ENCODE measurements at places on chromosomes 5 and 9.
A peak's percentile ranks its signal among the peaks of the same experiment; 100 is the strongest.

DNA sequence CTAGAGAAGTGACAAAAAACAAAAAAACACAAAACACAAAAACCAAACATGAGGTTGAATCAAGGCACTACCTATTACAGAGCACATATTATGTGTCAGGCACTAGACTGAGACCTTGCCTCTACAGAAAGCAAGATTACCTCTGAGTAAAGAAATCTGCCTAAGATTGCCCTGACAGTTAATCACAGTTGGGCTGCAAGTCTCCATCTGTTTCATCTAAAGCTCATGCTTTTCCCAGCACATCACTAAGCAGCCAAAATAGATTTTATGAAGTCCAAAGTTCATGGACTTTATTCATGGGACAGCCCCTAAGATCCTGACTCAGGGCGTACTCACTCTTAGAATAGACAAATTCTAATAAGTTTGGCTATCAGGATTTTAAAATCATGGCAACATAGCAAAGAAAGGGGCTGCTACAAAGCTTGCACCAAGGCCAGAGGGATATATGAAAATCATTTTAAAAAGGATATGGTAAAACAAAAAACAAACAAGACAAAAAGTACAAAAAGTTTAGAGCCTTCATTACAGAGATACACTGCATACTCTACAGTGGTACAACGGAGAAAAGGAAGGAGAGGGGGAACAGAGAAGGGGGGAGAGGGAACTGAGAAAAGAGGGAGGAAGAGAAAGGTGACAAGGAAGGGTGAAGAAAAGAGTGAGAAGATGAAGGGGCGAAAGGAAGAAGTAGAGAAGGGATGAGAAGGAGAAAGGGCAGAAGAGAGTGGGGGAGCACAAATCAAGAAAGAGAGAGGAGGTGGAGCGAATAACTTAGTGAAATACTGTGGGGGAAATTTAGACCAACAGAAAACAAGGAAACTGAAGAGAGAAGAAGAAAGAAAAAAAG lies 58.2 kb downstream of the RICTOR start:
- no peak for DNase-seq

GRCh38 chr5:530001-530955 lies 6.0 kb upstream of the SLC9A3 start:
- no peak for DNase-seq

GRCh38 chr9:14209399-14210345 lies 104.3 kb downstream of the NFIB start:
- no peak for DNase-seq

GRCh38 chr9:110066929-110067716 lies 140.8 kb downstream of the C9orf152 start:
- DNase-seq, result no peak

DNA sequence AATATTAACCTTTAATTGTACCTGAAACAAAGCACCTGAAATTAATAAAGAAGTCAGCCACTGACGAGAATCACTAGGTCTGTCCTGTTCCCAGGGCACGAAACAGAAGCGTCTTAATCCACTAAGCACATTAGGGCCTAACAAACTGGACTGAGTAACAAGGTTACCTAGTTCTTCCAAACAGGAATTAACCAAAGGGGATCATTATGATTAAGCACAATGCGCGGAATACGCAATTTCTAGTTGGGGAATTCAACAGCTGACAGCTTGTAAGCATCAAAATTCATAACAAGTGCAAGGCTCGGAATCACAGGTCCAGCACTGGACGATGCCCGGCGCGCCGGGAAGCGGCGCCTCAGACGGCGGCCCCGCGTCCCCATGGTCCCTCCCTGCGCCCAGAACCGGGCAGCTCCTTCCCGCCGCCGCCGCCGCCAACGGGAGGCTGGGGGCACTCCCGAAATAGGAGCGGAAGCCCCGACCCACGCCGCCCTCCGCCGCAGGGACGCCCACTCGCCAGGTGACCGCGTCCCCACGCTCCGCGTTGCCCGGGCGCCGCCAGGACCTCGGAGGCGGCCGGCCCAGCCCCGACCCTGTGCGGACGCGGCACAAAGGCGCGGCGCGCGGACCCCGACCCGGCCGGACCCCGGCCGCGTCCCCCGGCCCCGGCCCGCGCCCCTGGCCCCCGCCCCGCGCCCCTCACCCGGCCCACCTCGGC lies 898 bp downstream of the CAMSAP1 start:
- DNase-seq, result no peak

DNA sequence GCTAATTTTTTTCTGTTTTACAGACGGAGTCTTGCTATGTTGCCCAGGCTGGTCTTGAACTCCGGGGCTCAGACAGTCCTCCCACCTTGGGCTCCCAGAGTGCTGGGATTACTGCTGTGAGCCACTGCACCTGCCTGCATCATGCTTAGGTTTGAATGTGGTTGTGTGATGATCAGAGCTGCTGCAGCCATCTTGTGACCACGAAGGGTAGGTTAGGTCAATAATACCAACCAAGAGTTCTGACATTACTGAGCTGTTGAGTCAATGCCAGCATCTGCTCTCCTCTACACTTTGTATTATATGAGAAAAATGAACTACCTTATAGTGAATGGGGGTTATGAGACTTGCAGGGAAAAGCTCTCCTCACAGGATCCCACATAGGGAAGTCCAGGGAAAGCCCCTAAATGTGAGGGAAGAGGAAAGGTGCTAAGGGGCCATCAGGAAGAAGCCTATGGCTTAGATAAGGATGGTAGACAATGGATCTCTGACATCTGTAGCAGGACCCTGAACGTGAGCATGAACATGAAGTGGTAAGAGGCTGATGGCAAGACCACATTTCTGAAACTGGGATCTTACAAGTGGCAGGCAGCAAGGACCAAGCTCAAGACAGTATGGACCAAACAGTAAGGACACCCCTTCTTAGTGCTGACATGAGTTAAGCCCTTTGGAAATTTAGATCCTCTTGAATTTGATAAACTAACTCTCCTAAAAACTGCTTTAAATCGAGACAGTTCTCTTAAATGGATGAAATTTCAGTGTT lies 75.7 kb upstream of the ZNF169 start:
- no peak for DNase-seq

GRCh38 chr5:31664566-31664965 lies 25.6 kb downstream of the PDZD2 start:
- no peak for DNase-seq

GRCh38 chr9:129868872-129869486 lies 33.7 kb downstream of the USP20 start:
- peak; percentile 78 for DNase-seq

- DNase-seq, result no peak
Observed at GRCh38 chr5:35971878-35972210, 19.3 kb downstream of the UGT3A1 start.

DNA sequence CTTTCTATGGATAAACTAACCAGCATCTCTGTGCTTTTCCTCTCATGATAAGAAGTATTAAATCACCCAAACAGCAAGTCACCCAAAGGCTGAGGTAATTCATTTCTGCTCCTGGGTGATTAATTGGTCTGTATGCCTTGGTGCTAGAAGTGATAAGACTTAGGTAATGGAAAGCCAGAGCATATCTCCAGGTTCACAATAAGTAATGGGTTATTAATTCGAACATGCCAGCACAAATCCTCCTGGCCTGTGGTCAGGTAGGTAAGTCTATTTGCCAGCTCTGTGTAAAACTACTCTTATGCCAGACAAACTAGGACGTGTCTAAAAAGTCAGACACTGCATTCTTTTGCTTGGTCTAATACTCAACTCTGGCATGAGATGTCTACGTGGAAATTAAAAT lies 11.2 kb upstream of the ENC1 start:
- DNase-seq, result no peak

- DNase-seq, result no peak
Observed at GRCh38 chr5:27144456-27144855, 106.1 kb upstream of the CDH9 start.

GRCh38 chr5:97070234-97070633 lies 72.2 kb downstream of the LIX1 start:
- no peak for DNase-seq

GRCh38 chr9:134892820-134893420 lies 12.3 kb downstream of the FCN2 start:
- no peak for DNase-seq

DNA sequence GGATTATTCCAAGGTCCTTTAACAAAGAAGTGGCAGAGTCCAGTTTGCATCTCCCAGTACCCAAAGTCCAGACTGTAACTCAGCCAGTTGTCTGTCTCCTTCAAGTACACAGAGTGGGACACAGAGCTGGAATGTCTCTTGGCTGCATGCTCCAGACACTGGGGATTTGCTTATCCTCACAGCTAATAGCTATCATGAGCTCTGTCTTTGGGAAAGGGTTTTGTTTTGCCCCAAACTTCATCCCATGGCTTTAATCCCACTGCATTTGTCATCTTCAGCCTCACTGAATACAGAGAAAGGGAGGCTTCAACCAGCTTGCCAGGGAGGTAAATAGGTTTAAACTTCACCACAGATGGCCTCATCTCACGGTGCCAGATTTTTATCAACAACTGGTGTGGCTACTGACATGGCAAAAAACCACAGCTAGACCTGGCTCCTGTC lies 412.2 kb upstream of the SLC24A2 start:
- DNase-seq, result no peak

GRCh38 chr9:1300941-1301340 lies 250.8 kb downstream of the DMRT2 start:
- DNase-seq, result no peak

DNA sequence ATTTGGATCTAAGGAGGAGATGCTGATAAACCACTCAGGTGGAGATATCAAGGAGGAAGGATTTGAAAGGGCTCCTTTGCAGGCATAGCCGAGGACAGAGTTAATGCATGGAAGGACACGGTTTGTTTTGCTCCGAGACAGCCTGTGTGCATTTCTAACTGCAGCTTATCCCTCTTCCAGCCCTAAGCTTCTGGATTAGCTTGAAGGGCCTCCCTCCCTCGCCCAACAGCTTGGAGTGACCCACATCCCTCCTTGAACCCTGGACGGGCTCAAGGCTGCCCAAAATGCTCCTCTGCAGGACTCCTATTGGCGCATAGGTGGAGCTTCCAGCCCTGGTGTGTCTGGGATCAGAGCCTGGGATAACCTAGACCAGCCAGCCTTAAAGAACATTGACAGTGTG lies 66.7 kb downstream of the PPARGC1B start:
- DNase-seq, result no peak

DNA sequence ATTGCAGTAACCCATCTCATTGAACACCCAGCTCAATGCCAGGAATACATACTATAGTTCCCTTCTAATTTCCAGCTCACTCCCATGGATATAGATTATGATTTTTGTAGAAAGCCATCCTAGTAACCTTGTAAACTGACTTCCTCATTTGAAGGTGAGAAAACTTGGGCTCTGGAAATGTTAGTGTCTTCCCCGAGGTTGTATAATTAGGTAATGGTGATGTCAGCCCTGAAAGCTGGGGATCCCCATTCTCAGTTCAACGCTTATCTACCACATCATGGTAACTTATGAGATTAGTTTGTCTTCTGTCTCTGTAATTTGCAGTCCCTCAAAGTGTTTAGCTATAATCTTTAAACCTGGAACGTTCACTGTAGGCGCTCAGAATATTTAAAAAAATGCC lies 34.6 kb upstream of the PTCH1 start:
- no peak for DNase-seq

- DNase-seq, result no peak
Observed at GRCh38 chr9:94913550-94913949, 187.1 kb downstream of the AOPEP start.

GRCh38 chr5:28809811-28810750 lies 1771.7 kb upstream of the CDH9 start:
- DNase-seq, result no peak

GRCh38 chr5:40235471-40236400 lies 444.0 kb upstream of the PTGER4 start:
- no peak for DNase-seq

DNA sequence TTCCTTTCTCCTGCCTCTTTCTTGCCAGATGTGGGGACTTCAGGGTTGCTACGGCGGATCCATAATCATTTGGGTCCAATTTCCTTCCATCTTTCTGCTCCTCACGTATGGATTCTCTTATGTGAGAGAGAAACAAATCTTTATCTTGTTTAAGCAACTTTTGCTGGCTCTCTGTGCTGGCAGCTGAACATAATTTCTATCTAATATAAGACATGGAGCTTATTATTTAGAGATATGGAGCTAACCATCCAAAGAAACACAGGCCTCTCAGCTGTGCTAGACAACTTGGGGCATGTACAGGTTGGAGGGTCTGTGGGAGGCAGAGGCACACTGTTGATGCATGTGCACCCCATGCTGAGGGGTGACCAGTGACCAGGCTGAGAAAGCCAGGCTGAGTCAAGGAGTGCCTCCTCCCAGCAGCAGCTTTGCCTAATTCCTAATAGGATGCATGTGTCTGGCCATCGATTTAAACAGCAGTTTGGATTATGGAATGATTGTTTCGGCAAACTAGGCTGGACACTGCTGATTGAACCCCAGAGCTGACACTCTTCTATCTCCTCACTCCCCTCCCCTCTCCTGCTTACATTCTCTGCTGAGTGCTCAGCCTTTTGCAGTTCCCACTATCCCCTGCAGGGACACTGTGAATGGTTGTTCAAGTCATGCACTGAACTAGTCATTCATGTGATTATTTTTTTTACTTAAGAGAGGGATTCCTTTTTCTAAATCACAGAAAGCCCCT lies 195.8 kb downstream of the ERCC6L2 start:
- no peak for DNase-seq

DNA sequence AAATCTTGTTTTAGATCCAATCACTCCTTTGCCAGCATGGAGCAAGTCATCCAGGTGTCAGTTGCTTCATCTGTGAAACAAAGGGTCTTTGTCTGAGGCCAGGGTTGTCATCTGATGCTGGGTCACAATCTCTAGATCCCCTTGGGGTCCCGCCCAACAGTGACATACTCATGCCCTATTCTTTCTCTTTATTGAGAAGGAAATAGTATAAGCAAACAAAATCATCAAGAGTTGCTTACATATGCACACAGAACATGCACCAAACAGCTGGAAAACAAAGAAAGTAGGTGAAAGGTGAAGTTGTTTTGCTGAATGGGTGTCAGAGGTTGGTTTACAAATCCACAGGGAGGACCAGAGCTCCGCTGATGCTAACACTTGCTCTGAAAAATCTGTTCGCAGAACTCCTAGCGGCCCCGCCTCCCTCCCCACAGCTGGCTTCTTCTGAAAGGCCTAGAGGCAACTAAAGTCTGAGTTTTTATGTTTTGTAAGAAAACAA lies 106.1 kb upstream of the SLC44A1 start:
- DNase-seq, result no peak

DNA sequence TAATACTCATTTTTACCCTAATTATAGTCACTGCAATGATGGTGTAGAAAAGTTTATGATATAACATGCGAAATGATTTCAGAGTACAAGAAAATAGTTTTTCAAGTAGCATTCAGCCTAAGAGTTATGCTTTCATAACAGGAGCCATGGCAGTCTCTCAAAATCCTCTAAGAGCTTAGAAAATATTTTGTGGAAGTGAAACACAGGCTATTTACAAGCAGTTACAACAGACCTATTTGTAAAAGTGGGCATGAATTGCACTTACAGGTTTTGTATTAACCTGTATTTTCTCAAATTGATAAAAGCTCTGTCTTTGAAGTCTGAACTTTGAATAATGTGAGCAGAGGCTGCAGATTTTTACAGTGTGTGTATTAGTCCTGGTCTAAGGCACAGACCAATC lies 523.3 kb downstream of the LRRC70 start:
- no peak for DNase-seq
